ENCODE measurements at places on chromosomes 5 and 9.
A peak's percentile ranks its signal among the peaks of the same experiment; 100 is the strongest.

- H3K36me3 ChIP-seq: peaks cover 9% of the 10 kb centered on the region
- H3K27me3 ChIP-seq: no peaks in the 10 kb centered on the region
- no peak for DNase-seq
- H3K4me1 ChIP-seq: peaks cover 21% of the 10 kb centered on the region
- no peak overlapping the region for H3K4me3 ChIP-seq
- no peak overlapping the region for H3K27ac ChIP-seq
These were observed 28.7 kb downstream of the CAMSAP1 start for GRCh38 chr9:135878528-135879236.

DNA sequence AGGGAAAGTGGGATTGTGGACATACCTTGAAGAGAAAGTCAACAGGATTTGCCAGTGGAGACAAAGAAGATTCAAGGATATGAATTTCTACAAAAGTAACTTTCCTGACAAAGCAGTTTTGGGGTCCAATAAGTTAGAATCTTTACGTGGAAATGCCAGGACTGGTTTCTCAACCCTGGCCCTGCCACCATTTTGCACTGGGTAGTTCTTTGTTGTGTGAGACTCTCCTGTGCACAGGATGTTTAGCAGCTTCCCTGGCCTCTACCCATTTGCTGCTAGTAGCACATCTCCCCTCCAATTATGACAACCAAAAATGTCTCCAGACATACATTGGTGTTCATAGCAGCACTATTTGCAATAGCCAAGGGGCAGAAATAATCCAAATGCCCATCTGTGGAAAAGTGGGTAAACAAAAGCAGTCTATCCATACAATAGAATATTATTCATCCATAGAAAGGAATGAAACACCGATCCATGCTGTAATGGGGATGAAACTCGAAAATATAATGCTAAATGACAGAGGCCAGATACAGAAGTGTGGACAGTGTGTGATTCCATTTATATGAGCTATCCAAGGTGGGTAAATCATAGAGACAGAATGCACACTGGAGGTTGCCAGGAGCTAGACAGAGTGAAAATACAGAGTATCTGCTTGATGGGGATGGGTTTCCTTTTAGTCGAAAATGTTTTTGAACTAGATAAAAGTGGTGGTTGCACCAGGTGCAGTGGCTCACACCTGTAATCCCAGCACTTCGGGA lies 91.4 kb downstream of the NSUN2 start:
- H3K27ac ChIP-seq: no peak overlapping the region
- H3K36me3 ChIP-seq: no peaks in the 10 kb centered on the region
- no peaks in the 10 kb centered on the region for H3K27me3 ChIP-seq
- no peak for DNase-seq
- no peak overlapping the region for H3K4me3 ChIP-seq
- H3K4me1 ChIP-seq: peaks cover 5% of the 10 kb centered on the region

DNA sequence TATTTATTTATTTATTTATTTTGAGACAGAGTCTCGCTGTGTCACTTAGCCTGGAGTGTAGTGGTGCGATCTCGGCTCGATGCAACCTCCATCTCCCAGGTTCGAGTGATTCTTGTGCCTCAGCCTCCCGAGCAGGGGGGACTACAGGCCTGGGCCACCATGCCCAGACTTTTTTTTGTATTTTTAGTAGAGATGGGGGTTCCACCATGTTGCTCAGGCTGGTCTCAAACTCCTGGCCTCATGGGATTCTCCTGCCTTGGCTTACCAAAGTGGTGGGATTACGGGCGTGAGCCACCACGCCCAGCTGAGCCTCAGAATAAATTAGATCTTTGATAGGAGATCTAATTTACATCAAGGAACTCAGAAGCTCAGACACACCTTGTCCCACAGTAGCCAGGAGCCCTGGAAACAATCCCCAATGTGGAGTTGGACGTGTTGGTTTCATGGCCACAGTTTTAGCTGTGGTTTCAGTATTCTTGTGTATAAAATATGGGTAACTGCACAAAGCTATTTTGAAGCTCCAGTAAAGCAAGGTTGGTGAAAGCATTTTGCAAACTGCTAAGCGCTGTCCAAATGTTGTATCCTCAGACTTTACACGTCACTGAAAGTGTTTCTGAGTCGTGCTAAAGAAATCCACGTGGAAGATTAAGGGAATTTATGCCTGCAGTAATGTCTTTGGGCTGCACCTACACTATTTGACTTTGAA lies 3.0 kb upstream of the HNRNPAB start:
- H3K27ac ChIP-seq: no peak overlapping the region
- H3K4me1 ChIP-seq: peaks cover 6% of the 10 kb centered on the region
- H3K27me3 ChIP-seq: no peaks in the 10 kb centered on the region
- no peak overlapping the region for H3K4me3 ChIP-seq

DNA sequence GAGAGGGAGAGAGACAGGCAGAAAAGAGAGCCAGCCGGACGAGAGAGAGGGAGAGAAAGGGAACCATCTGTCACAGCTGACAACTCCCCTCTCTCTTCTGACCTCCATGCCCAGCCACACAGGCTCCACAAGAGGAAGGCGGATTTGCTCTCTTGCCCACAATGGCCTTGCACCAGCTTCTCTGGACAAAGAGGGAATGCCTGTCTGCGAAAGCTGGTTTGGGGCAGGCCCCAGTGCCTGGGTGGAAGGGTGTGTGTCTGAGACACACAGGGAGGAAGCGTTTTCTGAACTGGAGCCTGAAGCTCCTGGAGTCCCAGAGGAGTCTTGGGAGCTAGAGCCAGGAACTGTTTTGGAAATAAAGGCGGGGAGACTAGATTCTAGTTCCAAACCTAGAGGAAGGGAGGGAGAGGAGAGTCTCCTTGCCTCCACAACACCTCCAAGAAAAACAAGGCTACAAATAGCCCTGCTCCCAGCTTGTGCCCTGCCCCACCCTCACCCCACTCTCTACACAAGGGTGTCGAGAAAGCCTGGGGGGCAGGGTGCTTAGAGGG lies 12.5 kb downstream of the C1QTNF2 start:
- H3K4me1 ChIP-seq: no peaks in the 10 kb centered on the region
- no peaks in the 10 kb centered on the region for H3K27me3 ChIP-seq
- DNase-seq: no peak
- H3K36me3 ChIP-seq: no peaks in the 10 kb centered on the region

GRCh38 chr5:147586221-147586620 lies 76.4 kb upstream of the DPYSL3 start:
- no peaks in the 10 kb centered on the region for H3K4me1 ChIP-seq
- H3K27ac ChIP-seq: no peak overlapping the region
- H3K4me3 ChIP-seq: no peak overlapping the region

GRCh38 chr9:136051837-136052471 lies 43.1 kb downstream of the NACC2 start:
- H3K36me3 ChIP-seq: peaks cover 6% of the 10 kb centered on the region
- peak overlapping the region; percentile 75 for H3K4me3 ChIP-seq
- H3K27me3 ChIP-seq: no peaks in the 10 kb centered on the region
- H3K27ac ChIP-seq: peak overlapping the region; percentile 78

GRCh38 chr5:30502277-30502676 lies 691.2 kb upstream of the CDH6 start:
- H3K27ac ChIP-seq: no peak overlapping the region
- H3K36me3 ChIP-seq: no peaks in the 10 kb centered on the region
- no peak overlapping the region for H3K4me3 ChIP-seq
- H3K4me1 ChIP-seq: peaks cover 7% of the 10 kb centered on the region

DNA sequence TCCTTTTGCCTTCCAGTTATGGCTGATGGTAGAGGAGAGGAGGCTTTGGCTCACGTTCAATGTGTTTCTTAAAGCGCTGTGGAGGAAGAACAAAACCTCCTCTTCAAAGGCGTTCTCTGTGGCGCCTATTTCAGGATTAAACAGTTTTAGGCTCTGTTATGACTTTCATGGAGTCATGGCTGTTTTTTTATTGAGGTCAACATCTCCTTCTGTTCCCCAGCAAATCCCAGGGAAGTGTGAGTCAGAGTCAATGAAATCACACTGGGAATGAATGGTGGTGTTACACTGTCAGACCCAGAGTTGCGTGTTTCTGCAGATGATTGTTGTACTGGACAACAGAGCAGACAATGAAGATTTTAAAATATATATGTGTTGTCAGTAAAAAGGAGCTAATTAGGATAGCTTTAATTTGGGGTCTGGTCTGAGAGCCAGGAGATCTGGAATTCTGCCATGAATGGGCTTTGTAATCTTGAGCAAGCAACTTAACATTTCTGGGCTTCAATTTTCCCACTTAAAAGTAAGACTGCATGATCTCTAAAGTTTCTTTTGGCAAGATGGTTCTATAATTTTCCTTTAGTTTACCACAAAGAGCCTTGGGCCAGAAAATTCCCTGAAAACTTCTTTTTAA lies 240.7 kb downstream of the CSNK1G3 start:
- DNase-seq: no peak
- H3K27ac ChIP-seq: peak overlapping the region; percentile 71
- H3K4me1 ChIP-seq: peaks cover 43% of the 10 kb centered on the region
- no peaks in the 10 kb centered on the region for H3K36me3 ChIP-seq
- H3K27me3 ChIP-seq: no peaks in the 10 kb centered on the region

GRCh38 chr5:173123416-173123815 lies 20.9 kb upstream of the BNIP1 start:
- H3K4me3 ChIP-seq: no peak overlapping the region
- H3K27me3 ChIP-seq: no peaks in the 10 kb centered on the region
- no peak overlapping the region for H3K27ac ChIP-seq
- peaks cover 6% of the 10 kb centered on the region for H3K36me3 ChIP-seq
- no peak for DNase-seq
- no peaks in the 10 kb centered on the region for H3K4me1 ChIP-seq

GRCh38 chr9:121756474-121757280 lies 105.2 kb downstream of the DAB2IP start:
- no peak for DNase-seq
- H3K4me1 ChIP-seq: peaks cover 8% of the 10 kb centered on the region
- H3K27me3 ChIP-seq: no peaks in the 10 kb centered on the region
- H3K27ac ChIP-seq: no peak overlapping the region
- H3K36me3 ChIP-seq: peaks cover 37% of the 10 kb centered on the region
